Fibroblast of villous mesenchyme (primary cell): ENCODE measurements at places on chromosomes 13 and 19.

DNA sequence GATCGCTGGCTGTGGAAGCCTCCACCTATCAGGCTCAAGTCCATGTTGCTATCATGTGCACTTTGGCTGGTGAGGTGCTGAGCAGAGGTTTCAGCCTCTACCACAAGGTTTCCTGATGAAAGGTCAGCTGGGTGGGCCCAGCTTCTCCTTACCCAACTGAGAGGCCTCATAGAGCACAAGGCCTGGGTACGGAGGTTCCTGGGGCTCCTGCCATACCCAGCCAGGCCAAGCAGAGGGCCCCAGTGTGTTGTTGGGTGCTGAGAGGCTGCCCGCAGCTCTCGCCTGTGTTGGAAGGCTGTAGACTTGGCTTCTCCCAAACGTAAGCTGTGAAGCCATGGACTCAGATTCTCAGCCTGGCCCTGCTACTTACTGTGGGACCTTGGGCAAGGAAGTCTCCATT is 28.2 kb downstream of the ACTN4 start:
- DNase-seq = no peak

DNA sequence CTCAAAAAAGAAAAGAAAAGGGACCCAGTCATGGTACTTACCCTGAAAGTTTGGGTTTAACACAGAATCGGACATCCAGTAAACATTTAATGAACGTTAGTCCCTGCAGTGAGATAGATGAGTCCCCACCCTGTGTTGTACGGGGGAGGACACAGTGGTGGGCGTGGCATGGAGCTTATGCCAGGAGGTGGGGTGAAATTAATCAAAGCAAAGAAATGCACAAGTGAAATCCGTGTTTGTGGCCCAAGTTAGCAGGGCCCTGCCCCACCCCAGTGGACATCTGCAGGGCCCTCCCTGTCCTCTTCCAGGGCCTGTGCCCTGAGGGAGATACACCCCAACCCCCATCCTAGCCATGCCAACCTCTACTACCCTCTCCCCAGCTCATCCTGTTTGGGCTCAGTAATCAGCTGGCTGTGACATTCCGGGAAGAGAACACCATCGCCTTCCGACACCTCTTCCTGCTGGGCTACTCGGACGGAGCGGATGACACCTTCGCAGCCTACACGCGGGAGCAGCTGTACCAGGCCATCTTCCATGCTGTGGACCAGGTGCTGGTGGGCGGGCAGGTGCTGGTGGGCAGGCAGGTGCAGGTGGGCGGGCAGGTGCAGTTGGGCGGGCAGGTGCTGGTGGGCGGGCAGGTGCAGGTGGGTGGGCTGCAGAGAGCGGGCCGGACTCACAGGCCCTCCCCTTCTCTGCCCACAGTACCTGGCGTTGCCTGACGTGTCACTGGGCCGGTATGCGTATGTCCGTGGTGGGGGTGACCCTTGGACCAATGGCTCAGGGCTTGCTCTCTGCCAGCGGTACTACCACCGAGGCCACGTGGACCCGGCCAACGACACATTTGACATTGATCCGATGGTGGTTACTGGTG is 3.9 kb downstream of the MCOLN1 start:
- DNase-seq = no peak

- no peak for DNase-seq
These were observed 20.7 kb upstream of the CEACAM6 start for GRCh38 chr19:41734585-41734984.

DNA sequence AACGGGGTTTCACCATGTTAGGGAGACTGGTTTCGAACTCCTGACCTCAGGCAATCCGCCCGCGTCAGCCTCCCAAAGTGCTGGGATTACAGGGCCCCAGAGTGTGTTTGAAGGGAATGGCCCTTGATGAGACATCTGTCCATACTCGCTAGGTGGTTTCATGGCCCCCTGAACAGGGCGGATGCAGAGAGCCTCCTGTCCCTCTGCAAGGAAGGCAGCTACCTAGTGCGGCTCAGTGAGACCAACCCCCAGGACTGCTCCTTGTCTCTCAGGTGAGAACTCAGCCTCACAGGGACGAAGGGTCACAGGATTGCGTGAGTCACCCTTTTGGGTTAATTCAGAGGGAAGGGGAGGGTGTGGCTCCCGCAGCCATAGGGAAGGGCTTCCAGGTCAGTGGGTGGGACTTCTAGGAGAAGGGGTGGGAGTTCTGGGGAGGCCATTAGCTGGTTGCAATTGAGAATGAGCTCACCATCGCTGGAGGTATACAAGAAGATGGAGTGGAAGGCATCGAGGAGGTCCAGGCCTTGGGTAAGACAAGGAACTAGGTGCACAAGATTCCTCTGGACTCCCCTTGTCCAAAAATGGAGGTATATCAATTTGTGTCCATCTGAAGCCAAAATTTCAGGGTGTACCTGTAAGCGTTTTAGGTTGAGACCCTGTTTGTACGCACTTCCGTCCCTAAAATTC is 9.2 kb downstream of the SHD start:
- DNase-seq = no peak

DNA sequence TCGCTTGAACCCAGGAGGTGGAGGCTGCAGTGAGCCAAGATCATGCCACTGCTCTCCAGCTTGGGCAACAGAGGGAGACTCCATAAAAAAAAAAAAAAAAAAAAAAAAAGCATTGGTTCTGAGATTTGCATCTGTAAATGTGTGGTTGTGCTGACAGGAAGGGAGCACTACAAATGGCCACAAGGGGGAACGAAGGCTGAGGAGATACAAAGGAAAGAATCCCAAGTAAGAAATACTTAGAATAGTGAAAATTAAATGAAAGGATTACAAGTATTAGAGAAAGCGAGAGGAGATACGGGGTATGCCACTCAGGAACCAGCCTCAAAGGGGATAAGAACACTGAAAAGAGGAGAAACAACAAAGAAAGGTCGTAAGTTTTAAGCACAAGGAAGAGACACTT is 284.9 kb downstream of the KLF12 start:
- DNase-seq = peak; percentile 44

- peak; percentile 83 for DNase-seq
These were observed 44.9 kb downstream of the ZNF823 start for GRCh38 chr19:11693505-11694499.

- DNase-seq = no peak
These were observed 1253.2 kb upstream of the PRR20A start for GRCh38 chr13:55887561-55887960.

DNA sequence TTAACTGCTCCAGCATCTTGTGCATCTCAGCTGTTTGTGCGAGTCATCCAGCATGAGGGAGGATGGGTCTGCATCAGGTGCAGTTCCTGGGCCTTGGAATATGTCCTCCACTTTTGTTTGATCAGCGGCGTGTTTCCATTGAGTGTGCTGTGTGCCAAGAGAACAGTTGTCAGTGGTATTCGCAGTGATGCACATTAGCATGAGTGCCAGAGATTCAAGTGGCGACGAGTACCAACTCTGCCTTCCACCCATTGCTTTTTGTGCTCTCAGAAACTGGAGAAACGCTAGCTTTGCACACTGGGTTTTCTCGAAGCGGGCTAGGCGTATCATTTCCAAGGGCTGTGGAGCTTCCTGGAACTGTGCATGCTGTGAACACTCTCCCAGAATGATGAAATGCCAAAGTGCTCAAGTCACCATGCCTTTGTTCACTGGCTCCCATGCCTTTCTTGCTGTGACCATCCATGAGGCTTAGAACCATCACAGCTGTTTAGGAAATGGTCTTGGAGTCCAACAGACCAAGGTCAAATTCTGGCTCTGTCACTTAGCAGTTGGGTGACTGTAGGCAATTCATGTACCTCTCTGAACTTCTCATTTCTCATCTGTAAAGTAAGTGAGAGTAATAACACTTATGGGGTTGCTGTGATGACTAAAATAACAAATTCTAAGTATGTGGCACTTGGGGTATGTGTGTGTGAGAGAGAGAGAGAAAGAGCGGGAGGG is 18.4 kb downstream of the LRCH1 start:
- DNase-seq = peak; percentile 23

- no peak for DNase-seq
These were observed 50.6 kb downstream of the GGACT start for GRCh38 chr13:100537951-100538462.

GRCh38 chr19:30666301-30666803 is 294.2 kb downstream of the ZNF536 start:
- peak; percentile 19 for DNase-seq

- DNase-seq = no peak
These were observed 3.4 kb upstream of the PIK3R2 start for GRCh38 chr19:18149596-18149975.

DNA sequence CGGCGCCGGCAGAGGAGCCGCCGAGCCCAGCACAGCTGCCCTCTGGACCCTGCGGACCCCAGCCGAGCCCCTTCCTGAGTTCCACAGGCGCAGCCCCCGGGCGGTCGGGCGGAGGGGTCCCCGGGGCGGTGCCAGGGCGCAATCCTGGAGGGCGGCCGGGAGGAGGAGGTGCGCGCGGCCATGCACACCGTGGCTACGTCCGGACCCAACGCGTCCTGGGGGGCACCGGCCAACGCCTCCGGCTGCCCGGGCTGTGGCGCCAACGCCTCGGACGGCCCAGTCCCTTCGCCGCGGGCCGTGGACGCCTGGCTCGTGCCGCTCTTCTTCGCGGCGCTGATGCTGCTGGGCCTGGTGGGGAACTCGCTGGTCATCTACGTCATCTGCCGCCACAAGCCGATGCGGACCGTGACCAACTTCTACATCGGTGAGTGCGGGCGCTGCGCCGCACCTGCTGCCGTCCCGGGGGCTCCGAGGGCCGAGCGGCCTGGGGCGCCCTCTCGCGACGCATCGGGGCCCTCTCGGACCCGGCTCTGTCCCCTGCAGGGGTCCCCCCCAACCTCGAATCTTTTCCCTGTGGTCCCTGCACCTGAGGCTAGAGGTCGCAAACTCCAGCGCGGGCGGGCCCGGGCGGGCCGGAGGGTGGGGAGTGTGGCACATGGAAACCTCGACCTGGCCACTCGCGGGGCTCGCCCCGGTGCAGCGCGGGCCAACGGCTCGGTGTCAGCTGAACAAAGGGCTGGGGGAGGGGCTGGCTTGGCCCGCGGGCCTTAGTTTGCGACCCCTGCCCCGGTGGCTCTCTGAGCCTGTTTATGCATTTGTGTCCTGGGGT is at the start of gene KISS1R:
Gene KISS1R (plus strand): TSS at position 11 of the 829 bp plus-strand sequence. CDS start 170 bp downstream, at position 181.
- no peak for DNase-seq

DNA sequence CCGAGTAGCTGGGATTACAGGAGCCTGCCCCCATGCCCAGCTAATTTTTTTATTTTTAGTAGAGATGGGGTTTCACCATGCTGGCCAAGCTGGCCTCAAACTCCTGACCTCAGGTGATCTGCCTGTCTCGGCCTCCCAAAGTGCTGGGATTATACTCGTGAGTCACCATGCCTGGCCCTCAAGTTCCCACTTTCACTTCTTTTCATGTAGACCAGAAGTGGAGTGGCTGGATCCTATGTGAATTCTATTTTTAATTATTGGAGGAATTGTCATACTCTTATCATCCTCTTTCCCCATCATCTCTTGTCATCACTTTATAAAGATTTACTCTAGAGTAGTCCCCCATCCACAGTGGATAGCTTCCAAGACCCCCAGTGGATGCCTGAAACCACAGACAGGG is 12.8 kb upstream of the SIGLEC10 start:
- no peak for DNase-seq

DNA sequence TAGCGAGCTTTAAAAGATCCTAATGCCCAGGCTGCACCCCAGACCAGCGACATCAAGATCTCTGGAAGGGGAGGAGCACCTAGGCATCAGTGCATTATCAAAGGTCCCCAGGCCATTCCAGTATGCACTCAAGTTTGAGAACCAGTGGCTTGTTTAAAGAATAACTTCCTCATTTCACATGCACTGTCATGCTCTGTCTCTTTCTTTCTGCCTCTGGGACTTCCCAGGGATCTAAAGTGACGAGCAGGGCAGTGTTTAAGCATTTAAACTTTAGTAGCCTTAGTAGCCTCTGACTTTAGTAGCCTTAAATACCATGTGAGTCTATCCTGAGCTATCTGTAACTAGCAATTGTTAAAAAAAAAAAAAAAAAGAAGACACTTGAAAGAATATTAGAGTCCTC is 8.9 kb upstream of the FARP1 start:
- DNase-seq = no peak

- no peak for DNase-seq
These were observed at the start of gene TMPRSS9 for GRCh38 chr19:2359992-2360685. TMPRSS9 (plus strand) TSS chr19:2360265; CDS start chr19:2389786, 29,521 bp downstream.

GRCh38 chr13:50393628-50394027 is 378.4 kb downstream of the KCNRG start:
- DNase-seq = no peak

DNA sequence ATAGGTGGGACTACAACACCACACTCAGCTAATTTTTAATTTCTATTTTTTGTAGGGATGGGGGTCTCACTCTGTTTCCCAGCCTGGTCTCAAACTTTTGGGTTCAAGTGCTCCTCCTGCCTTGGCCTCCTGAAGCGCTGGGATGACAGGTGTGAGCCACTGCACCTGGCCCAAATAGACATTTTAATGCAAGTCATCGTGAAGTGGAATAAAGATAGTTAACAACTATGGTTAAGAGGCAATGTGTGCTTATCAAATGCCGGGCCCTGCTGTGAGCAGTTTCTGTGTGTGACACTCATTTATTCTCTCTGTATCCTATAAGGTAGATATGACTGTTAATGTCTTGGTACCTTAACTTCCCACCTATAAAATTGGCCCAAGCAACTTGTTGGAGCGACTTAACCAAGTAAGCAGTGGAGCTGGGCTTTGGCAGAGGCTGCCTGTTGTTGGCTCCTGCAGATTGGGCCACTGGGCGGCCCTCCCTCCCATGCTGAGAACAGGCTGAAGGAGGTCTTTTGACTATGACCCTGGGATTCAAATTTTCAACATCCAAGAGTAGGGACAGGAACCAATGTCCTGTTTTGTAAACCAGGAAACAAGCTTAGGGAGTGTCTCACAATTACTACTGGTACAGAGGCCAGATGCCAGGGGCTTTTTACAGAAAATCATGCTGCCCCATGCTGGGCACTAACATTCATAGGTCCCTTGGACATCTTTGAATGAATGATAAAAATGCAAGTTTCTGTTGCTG is 450.7 kb downstream of the TSHZ3 start:
- DNase-seq = no peak

DNA sequence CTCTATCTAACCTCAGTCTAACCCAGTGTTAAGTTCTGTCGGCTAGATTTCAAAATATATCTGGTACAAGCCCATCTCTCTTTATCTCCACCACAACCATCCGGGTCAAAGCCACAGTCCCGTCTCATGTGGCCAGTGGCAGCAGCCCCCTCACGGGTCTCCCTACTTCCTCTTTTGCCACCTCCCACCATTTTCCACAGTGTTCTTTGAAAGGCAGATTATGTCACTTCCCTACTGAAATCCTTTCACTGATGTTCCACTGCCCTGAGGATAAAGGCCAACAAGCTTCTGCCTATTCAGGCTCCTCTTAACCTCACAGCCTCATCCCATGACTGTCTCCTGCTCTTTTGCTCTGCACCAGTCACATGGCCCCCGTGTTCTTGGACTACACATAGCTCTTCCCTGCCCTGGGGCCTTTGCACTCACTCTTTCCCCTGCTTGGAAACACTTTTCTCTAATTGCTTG is 117.2 kb downstream of the UBL3 start:
- DNase-seq = peak; percentile 42

- DNase-seq = no peak
These were observed 825 bp upstream of the YIF1B start for GRCh38 chr19:38316477-38317067.

- peak; percentile 91 for DNase-seq
These were observed at the start of gene IZUMO1 for GRCh38 chr19:48746738-48747575. IZUMO1 (minus strand) TSS chr19:48746909; CDS start chr19:48745859, 1,050 bp downstream.
